AG10803 (cell line): ENCODE measurements at places on chromosomes 2 and 18.

GRCh38 chr2:204695506-204695905, 150.2 kb downstream of the PARD3B start:
- DNase-seq: peak; percentile 94

DNA sequence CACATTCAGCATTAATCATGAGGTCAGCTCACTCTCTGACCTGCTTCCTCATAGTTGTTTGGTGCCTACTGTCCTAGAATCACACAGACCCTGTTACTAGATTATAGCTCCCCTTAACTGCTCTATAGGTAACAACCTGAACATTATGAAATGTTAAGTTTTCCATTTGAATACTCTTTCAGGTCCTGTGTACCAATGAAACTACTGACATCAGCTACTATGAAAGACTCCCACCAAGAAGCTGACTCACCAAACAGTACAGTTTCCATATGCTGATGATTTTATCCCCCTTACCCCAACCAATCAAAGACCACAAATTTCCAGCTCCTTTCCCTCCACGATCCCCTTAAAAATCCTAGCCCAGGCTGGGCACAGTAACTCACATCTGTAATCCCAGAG, 56.3 kb downstream of the SRBD1 start:
- no peak for DNase-seq

DNA sequence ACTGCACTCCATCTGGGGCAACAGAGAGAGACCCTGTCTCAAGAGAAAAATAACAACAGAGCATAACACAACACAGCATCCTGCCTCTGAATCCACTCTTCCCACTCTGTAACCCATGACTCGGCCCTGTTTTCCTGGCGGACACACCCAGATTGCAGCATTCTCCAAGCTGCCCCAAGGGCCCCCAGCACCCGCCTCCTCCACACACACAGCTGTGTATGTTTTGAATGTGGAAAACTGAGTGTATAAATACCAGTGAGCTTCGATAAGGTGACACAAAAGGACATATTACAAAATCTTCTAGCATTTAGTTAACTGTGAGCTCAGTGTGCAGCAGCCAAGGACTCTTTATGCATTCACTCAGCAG, 13.0 kb downstream of the IMPA2 start:
- DNase-seq: peak; percentile 82

DNA sequence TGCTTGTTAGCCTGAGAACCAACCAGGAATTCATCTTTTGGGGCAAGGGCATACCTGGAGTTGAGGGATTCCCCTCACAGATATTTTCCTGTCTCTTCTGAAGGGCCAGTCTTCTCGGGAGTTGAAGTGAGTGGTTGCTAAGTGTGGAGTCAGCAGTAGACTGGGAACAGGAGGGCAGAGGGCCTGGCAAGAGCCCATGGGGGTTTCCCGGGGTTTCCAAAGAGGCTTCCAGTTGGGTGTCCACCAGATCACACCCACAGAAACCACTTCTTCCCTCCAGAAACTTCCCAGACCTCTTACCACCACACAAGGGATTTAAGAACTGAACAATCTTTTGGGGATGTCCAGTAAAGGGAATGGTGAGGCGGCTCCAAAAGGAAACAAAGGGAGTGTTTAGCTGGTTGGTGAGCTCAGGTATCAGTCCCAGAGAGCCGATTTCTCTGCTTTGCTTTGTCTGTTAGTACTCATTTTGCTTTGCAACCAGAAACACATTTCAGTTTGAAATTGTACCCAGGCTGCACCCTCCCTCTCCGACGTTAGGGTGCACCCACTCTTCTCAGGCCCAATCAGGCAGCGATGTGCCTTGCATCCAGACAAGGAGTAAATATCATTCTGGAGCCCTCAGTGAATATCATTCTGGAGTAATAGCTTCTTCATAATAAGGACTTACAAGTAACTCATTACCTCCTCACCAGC, 47.5 kb upstream of the SPATS2L start:
- DNase-seq: no peak

GRCh38 chr2:5839550-5839949, 147.4 kb downstream of the SOX11 start:
- no peak for DNase-seq

DNA sequence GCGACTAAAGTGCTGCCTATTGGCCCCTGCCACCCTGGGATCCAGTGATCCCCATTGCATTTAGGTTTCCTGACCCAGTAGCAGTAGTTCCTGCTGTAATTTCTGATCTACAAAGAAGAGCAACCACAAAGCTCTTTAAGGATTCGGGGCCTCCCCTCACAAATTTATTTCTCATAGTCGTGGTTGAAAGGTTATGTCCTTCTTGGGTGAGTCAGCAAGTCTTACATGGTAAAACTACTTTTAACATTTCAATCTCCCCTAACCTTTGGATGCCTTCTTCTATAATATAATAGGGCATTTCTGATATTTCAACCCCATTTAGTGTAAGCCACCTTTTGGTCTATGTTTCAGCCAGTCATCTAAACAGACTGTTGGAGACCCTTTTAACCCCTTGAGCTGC, 14.9 kb downstream of the PIKFYVE start:
- peak; percentile 54 for DNase-seq

- DNase-seq: peak; percentile 1
These were observed 109.4 kb downstream of the BAZ2B start for GRCh38 chr2:159506764-159507440.

- DNase-seq: no peak
These were observed 80.9 kb downstream of the ICA1L start for GRCh38 chr2:202790676-202791075.

- DNase-seq: no peak
These were observed 583 bp upstream of the CD226 start for GRCh38 chr18:69948256-69948655.

DNA sequence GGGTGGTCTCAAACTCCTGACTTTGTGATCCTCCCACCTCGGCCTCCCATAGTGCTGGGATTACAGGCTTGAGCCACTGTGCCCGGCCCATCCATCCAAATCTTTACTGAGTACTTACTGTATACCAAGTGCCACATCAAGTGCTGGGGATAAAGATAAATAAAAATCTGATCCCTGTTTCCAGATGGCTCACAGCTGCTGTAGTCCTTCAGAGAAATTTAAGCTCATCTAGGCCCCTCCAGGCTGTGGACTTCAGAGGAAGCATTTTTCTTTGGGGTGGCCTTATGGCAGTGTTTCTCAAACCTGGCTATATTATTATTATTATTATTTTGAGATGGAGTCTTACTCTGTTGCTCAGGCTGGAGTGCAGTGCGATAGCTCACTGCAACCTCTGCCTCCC, 33.7 kb upstream of the GTF2A1L start:
- no peak for DNase-seq

DNA sequence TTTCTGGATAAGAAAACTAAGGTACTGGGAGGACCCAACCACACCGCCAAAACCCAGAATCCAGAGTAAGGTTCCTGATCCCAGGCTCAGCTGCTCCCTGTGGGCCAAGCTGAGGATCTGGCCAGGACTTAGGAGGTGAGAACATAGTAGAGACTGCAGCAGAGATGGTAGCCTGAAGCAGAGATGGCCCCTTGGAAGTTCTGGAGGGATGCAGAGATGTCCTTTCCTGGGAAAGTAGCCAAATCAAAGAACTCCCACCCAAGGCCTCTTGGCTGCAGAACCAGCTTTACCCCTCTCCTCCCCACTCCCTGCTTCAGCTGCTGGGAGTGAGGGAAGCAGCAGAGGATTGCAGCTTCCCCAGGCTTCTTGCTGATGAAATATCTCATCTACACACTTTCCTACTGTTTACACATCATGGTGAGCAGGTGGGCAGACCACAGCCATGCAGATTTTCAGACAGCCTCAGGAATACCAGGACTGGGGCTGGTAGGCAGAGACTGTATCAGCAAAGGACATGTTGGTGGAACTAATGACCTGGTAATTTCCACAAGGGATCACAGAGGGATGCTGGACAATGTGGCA, 32.7 kb downstream of the TMEM17 start:
- DNase-seq: no peak

DNA sequence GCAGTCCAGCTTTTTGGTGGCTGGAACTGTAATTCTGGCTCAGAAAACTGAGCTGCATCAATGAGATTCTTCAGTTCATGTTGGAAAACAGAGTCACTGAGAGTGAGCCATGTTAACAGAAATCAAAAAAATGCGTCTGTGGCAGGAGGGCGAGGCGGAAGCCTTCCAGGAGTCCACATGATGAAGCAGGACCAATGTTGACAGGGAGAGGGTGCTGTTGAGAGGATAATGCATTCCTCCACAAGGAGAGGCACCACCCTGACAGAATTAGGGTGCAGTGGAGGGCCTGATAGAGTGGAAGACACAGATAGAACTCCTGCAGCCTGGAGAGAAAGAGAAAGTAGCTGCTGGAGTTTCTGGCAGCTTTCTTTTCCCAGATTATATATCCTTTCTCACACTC, 111.5 kb downstream of the MGAT5 start:
- DNase-seq: no peak

GRCh38 chr2:11498543-11499034, 32.6 kb upstream of the E2F6 start:
- no peak for DNase-seq

- no peak for DNase-seq
These were observed 18.1 kb downstream of the FBXO48 start for GRCh38 chr2:68448671-68449653.

DNA sequence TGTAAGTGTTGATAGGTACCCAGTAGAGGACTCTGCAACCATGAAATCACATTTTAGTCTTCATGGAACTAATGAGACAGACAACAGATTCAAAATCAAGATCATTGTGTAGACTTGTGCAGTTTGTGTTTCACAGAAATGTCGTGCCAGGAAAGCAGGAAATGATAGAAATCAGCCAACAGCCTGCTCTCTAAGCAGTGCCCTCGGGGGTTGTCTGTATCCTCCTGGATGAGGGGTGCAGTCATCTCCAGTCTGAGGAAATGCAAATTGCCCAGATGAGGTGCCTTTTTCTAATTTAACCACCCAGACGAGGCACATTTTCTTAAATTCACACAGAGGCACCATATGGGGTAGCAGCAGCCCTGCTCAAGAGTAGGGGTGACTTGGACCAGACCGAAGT, 663.1 kb downstream of the XIRP2 start:
- DNase-seq: no peak

GRCh38 chr2:44962176-44962695, 20.7 kb downstream of the SIX3 start:
- no peak for DNase-seq

DNA sequence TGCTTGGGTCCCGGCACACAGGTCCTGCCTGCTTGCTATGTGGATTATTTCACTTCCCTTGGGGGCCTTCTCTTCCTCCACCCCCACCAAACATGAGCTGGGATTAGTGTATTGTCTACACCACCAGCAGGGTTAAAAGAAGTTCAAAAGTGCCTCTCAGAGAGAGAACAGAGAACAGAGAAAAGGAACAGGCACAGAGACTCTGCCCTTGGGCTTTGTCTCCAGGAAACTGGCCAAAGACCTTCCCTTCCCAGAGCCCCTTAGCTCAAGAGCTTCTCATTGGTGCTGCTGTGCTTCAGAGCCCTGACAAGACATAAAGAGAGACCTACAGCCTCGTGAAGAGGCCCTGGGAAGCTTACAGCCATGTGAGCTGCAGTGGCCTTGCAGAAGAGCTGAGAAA, 7.1 kb upstream of the FIGLA start:
- no peak for DNase-seq

DNA sequence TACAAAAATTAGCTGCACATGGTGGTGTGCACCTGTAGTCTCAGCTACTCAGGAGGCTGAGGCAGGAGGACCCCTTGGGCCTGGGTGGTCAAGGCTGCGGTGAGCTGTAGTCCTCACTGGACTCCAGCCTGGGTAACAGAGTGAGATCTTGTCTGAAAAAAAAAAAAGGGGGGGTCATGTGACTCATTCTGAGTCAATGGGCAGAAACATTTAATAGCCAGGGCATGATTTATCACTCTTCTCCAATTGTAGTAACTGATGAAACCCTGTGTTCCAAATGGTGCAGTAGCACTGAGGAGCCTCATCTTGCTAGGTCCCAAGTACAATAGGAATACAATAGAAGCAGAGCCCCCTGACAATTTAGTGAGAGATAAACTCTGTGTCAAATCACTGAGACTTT, 78.9 kb upstream of the CCDC68 start:
- DNase-seq: peak; percentile 34

DNA sequence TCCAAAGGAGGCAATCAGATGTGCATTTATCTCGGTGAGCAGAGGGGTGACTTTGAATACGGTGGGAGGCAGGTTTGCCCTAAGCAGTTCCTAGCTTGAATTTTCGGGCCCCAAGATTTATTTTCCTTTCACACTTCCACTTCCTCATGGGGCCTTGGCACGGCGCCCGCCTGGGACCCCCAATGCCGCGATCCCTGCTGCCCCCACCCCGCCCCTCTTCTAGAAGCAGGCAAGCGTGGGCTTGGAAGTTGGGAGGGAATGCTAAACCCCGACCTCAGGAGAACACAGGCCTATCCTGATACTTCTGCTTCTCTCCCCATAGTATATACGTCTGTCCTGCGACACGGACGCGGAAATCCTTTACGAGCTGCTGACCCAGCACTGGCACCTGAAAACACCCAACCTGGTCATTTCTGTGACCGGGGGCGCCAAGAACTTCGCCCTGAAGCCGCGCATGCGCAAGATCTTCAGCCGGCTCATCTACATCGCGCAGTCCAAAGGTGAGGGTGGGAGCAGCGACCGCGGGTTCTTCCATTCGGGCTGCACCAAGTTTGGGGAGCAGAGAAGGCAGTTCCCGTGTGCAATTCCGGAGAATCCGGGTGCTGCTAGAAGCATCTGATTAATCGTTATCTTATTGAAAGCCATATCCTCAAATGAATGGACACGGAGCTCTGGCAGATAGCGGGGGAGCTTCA, 21.6 kb downstream of the TRPM8 start:
- no peak for DNase-seq

DNA sequence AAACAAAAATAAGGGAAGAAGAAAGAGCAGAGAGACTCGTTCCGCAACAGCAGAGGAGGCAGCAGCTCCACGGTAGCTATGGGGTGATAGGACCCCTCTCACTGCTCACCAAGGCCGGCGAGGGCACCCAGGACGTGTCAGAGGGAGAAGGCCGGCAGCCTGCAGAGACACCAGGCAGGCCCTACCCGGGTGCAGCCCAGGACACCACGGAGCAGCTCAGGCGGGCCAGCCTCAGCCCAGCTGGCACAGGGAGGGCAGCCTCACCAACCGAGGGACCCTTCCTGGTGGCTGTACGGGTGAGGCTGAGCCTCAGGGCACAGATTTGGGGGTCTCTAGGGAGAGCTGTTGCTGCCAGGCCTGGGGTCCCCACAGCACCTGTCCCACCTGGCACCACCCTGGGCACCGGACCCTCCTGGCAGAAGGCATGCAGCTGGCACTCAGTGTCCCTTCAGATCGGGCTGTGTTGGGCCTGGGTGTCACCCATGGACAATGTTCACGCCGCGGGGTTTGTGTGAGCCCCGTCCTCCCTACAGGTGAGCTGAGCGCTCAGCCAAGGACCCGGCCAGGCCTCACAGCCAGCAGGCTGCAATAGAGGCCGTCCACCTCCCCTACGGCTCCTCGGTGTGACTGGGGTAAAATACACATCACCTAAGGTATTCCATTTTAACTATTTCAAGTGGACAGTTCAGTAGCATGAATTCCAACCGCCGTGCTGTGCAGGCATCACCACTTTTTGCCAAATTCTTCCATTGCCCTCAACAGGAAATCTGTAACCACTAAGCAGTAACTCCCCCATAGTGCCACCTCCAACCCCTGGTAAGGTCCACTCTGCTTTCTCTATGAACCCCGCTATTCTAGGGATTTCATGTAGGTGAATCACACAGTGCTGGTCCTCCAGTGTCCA, 21.6 kb downstream of the KCNG2 start:
- no peak for DNase-seq
